ENCODE measurements at places on chromosomes 11 and 22.

GRCh38 chr22:30324014-30324730 is 2.6 kb downstream of the TBC1D10A start:
- H3K4me3 ChIP-seq: no peak overlapping the region
- H3K36me3 ChIP-seq: peaks cover 8% of the 10 kb centered on the region
- H3K4me1 ChIP-seq: peaks cover 14% of the 10 kb centered on the region
- H3K27me3 ChIP-seq: peaks cover 9% of the 10 kb centered on the region

DNA sequence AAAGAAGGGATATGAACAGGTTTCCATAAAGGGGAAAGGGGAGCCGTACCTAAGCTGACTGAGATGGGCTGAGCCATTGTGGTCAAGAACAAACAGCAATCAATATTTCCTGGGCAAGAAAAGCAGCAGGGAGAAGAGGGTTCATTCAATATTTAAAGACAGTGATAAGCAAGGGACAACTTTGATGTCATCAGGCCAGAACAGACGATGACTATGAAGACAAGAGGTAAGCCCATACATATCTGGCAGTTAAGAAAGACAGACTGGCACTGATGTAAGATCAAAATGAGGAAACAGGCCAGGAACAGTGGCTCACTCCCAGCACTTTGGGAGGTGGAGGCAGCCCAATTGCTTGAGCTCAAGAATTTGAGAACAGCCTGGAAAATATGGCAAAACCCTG is 2.4 kb downstream of the OR5A2 start:
- H3K27ac ChIP-seq: no peak overlapping the region
- peaks cover 31% of the 10 kb centered on the region for H3K4me1 ChIP-seq
- H3K36me3 ChIP-seq: no peaks in the 10 kb centered on the region

- H3K4me3 ChIP-seq: no peak overlapping the region
- H3K4me1 ChIP-seq: no peaks in the 10 kb centered on the region
- no peaks in the 10 kb centered on the region for H3K36me3 ChIP-seq
- DNase-seq: no peak
- H3K27me3 ChIP-seq: no peaks in the 10 kb centered on the region
Measured at GRCh38 chr22:34866495-34867131, 199.3 kb upstream of the ISX start.

GRCh38 chr11:132263241-132263640 is 892.8 kb downstream of the NTM start:
- no peaks in the 10 kb centered on the region for H3K36me3 ChIP-seq
- H3K27ac ChIP-seq: no peak overlapping the region
- no peak overlapping the region for H3K4me3 ChIP-seq
- H3K4me1 ChIP-seq: peaks cover 3% of the 10 kb centered on the region
- no peak for DNase-seq
- peaks cover 3% of the 10 kb centered on the region for H3K27me3 ChIP-seq

DNA sequence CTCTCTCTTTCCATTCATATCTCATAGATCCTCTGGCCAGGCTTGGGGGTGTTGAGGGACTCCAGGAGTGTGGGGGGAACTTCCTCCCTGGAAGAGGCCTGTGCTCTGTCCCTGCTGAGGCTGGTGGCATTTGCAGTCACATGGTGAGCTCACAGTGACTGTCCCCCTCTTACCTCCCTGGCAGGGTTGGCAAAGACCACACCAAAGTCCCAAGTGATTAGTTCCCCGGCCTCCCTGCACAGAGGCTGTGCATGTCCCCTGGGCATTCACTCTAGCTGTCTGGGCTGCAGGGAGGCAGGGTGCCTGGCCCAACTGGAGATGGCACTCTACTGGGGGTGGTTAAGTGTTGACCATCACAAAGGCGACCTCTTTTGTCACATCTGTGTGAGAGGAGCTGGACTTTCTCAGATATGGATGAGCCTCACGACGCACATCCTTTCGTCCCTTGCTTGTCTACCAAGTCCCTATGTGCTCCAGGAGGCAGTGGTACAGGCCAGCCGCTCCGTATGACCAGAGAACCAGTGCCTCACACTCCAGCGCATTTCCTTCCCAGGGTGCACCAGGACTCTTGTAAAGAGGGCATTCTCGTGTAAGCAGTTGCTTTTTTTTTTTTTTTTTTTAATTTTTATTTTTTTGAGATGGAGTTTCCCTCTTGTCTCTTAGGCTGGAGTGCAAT is 8.8 kb downstream of the TANGO2 start:
- no peak overlapping the region for H3K27ac ChIP-seq
- peaks cover 6% of the 10 kb centered on the region for H3K36me3 ChIP-seq
- no peak for DNase-seq
- H3K4me3 ChIP-seq: no peak overlapping the region
- H3K27me3 ChIP-seq: peaks cover 5% of the 10 kb centered on the region

DNA sequence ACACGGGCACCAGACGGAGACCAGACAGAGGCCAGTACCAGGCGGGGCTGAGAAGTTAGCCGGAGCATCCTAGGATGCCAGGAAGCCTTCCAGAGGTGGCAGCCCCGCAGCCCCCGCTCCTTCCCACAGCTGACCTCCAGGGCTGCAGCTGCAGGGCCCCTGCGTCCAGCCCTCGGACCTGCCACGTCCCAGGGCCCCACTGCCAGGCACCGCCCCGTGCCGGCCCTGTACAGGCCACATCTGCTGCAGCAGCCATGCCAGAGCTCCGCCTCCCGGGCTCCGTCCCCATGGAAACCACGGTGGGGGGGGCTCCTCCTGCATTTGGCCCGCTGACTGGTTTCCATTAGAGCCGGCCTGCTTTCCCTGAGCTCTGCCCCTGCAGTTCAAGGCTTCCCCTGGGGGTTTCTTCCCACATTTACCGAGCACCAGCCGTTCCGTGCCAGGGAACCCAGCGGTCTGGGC is 62.5 kb upstream of the PPARA start:
- H3K4me1 ChIP-seq: no peaks in the 10 kb centered on the region
- H3K27me3 ChIP-seq: peaks cover 2% of the 10 kb centered on the region

DNA sequence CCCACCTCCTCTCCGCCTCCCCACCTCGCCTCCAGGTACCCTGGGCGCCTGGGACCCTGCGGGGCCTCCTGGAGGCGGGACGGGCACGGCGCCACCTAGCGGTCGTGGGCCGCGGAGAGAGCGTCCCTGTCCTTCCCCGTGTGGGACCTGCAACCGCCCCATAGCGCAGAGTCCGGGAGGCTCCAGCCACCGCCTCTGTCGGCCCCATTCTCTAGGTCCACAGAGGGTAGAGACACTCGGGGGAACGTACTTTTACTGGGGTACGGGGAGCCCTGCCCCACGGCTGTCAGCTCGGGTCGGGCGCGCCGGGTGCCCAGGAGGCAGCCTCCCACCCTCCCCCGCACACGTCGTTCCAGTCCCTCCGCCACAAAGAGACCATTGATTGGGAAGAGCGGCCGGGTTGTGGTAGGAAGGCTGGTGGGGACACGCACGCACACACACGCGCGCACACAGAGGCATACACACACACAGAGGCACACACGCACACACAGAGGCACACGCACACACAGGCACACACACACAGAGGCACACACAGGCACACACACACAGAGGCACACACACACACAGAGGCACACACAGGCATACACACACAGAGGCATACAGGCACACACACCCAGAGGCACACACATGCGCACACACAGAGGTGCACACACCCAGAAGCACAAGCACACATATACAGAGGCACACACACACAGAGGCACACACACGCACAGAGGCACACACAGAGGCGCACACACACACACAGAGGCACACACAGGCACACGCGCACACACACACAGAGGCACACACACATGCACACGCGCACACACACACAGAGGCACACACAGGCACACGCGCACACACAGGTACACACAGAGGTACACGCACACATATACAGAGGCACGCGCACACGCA is 12.6 kb upstream of the NECTIN1 start:
- H3K27ac ChIP-seq: no peak overlapping the region
- no peaks in the 10 kb centered on the region for H3K36me3 ChIP-seq
- H3K4me3 ChIP-seq: no peak overlapping the region
- DNase-seq: peak; percentile 78
- H3K27me3 ChIP-seq: peaks cover 15% of the 10 kb centered on the region
- peaks cover 11% of the 10 kb centered on the region for H3K4me1 ChIP-seq

- H3K4me3 ChIP-seq: no peak overlapping the region
- DNase-seq: no peak
- no peak overlapping the region for H3K27ac ChIP-seq
Measured at GRCh38 chr11:116199182-116199581, 573.6 kb downstream of the BUD13 start.

DNA sequence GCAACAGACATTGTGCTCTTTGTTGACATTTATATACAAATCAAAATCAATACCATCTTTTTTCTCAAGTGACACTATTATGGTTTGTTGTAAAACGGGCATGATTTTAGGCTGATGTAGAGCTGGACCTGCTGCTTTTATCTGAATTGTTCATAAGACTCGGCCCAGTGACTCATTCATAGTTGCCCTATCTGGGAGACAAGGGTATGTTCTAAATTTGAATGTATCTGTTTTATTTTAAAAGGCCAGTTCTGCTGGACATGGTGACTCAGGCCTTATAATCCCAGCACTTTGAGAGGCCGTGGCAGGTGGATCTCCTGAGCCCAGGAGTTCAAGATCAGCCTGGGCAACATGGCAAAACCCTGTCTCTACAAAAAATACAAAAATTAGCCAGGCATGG is 39.3 kb downstream of the CEP295 start:
- no peaks in the 10 kb centered on the region for H3K27me3 ChIP-seq
- no peak for DNase-seq
- H3K4me1 ChIP-seq: peaks cover 9% of the 10 kb centered on the region
- H3K36me3 ChIP-seq: peaks cover 29% of the 10 kb centered on the region
- no peak overlapping the region for H3K4me3 ChIP-seq
- no peak overlapping the region for H3K27ac ChIP-seq

DNA sequence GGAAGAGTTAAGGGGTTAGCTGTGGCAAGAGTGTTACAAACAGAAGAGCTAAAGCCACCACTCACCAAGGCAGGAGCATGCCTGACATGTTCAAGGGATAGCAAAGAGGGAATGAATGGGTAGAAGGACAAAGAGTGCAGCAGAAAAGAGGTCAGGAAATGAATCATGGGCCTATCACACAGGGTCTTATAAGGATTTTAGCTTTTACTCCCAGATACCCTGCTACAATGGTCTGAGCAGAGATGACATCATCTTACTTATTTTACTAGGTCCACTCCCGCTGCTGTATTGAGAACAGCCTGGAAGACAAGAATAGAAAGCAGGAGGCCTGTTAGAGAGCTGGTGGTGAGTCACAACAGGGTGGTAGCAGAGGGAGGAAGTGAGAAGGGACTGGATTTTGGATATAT is 9.8 kb downstream of the TRAF6 start:
- peaks cover 18% of the 10 kb centered on the region for H3K36me3 ChIP-seq
- no peak overlapping the region for H3K4me3 ChIP-seq
- no peak for DNase-seq
- no peaks in the 10 kb centered on the region for H3K27me3 ChIP-seq
- H3K4me1 ChIP-seq: no peaks in the 10 kb centered on the region

GRCh38 chr11:70467201-70468085 is 69.1 kb downstream of the CTTN start:
- H3K27ac ChIP-seq: no peak overlapping the region
- DNase-seq: peak; percentile 76
- H3K36me3 ChIP-seq: no peaks in the 10 kb centered on the region
- H3K4me1 ChIP-seq: no peaks in the 10 kb centered on the region
- no peak overlapping the region for H3K4me3 ChIP-seq

DNA sequence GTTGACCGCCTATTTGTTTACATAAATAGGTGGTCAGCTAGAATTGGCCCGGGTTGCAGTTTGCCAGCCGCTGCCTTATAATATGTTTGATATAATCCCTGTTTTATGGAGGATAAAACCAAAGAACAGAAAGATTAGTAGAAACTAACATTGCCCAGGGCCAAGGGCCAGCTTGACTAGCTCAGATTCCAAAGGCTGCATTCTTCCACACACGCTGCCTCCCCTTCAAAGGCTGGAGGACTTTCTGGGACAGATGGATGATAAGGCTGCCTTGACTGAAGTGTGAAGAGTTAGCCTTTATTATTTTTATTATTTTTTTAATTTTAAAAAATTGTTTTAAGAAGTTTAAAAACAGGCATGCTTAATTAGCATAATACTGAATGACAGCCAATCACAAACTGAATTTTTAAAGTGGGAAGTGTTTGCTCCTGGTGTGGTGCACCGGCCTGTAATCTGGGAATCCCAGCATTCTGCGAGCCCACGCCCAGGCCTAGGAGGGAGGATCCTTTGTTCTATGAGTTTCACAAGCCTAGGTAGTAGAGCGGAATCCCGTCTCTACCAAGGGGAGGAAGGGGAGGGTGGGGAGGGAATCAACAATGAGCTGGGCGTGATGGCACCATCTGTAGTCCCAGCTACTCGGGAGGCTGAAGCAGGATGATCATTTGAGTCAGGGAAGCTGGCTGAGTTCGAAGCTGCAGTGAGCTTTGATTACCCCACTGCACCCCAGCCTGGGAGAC is 114.9 kb downstream of the NAV2 start:
- DNase-seq: no peak
- H3K27me3 ChIP-seq: peaks cover 2% of the 10 kb centered on the region

GRCh38 chr11:129636926-129637325 is 178.7 kb upstream of the TMEM45B start:
- H3K36me3 ChIP-seq: no peaks in the 10 kb centered on the region
- H3K4me3 ChIP-seq: no peak overlapping the region
- peaks cover 5% of the 10 kb centered on the region for H3K4me1 ChIP-seq
- DNase-seq: no peak

- peaks cover 25% of the 10 kb centered on the region for H3K36me3 ChIP-seq
- H3K4me3 ChIP-seq: peak overlapping the region; percentile 63
- peaks cover 3% of the 10 kb centered on the region for H3K27me3 ChIP-seq
- DNase-seq: no peak
- peaks cover 46% of the 10 kb centered on the region for H3K4me1 ChIP-seq
Measured at GRCh38 chr22:31947296-31947695, 3.0 kb downstream of the YWHAH start.
